ENCODE measurements at places on chromosomes 13 and 19.

- DNase-seq: no peak
These were observed 4.3 kb upstream of the ZDHHC20 start for GRCh38 chr13:21463424-21463823.

GRCh38 chr13:39602277-39602613 lies 748 bp downstream of the LHFPL6 start:
- DNase-seq: no peak

DNA sequence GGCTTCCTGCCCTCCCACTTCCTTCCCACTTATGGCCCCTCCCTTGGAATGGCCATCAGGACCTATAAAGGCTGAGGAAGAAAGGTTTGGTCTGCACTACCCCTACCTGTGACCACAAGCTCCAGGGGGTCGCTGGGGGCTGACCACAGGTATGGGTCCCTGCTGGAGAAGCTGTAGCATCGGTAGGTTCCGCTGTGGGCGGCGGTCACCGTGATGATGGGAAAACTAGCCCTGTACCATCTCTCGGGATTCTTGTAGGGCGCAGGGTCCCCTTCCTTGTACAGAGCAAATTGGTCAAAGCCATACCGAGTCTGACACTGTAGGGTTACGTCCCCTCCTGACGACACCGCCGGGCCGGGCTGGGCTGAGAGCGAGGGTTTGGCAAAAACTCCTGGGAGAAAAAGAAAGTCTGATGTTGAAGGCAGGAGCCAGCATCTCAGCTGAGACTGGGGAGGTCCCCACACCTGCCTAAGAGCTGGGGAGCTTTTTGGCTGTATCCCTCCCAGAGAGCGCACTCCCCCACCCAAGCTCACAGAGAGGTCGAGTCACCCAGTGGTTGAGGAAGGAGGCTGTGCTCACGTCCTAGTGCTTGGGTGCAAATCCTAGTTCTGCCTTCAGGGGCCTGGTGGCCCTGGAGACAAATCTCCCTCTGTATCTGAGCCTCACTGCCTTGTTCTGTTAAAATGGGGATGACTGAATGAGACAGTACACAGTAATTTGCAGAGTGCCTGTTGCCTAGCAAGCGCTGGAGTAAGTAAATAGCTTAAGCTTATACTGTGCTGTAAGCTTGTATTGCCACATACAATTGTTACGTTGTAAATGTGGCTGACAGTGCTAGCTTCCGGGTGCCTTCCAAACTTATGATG lies 10.4 kb downstream of the GP6 start:
- no peak for DNase-seq

DNA sequence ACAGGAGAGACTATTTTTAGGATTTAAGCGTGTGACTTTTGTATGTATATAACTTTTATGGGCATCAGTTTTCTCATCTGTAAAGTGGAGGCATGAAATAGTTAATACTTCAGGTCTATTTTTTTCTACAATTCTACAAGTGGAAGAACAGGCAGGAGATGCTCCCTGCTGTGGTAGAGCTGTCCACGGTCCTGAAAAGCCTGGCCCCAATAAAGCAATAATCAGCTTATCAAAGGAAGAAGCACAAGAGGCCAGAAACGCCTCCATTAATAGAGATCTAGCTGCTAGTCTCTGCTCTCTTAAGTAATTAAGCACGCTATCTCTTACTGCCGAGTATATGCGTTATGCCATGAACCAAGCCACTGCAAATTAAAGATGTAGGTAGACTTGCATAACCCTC lies 28.0 kb upstream of the WASF3 start:
- DNase-seq: peak; percentile 3

DNA sequence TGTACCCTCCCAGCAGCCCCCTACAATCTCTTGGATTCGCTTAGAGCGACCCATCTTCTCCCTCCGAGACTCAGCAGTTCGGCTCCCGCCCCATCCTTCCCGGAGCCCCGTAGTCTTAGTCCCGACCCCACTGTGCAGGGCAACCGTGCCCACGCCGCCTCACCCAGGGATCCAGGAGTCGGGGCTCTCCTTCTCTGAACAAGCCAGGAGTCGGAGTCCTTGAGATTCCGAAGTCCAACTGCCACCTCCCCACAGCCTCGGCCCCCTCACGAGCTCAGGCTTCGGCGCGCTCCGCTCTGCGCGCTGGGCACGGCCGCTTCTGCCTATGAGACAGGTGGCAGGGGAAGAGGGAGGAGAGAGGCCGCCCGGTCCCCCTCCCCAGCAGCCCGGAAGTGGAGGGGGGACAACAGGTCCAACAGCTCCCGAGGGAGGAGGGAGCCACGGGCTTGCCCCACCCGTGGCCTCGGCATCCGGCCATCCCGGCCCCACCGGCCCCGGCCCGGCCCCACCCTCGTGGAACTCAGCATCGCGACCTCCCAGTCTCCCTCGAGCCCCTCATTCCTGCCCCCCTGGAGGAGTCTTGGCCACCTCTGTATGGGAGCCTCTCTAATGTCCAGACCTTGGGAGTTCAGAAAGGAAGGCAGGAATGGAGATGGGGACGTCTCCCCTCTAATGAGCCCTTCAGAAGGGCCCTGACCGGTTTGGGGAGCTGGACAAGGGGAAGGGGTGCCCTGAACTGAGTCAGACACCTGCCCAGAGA lies at the start of gene PHLDB3:
Gene PHLDB3, minus strand, starts transcription at position 321 of the 760 bp plus-strand sequence. CDS start 628 bp downstream, outside the sequence.
- DNase-seq: no peak

DNA sequence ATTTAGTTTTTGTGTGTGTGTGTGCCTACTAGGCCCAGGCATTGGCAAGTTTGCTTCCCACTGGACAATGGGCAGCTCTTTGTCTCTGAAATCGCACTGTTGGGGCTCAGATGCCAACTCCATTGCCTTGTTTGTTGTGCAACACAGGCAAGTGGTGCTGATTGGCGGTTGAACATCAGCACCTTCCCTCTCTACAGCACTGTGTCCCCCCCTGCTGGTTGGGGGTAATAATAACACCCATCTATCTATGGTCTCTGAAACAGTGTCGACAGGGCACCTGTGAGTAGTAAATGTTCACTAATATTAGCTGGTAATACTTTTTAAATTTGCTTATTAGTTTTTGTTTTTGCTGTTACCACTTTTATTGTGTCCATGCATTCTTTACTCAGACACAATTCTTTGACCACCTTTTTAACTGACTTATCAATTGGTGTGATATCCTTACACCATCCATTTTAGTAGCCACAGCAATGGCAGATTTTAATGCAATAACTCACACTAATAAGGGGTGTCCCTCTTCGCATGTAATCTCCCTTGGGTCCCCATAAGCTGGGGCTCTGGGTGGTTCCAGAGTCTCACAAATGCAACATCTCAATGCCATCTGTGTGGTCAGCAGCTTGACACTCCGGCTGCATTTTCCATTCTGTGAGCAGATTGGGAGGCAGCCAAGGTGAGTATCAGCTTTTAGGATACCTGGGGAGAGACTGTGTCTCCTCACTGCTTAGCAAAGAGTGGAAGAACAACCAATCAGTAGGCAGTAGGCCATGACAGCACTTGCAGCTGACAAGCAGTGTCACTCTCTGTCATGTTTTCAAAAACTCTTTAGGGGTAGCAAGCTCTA lies 47.7 kb upstream of the UQCRFS1 start:
- DNase-seq: peak; percentile 33

- no peak for DNase-seq
These were observed 5.2 kb downstream of the TRIP10 start for GRCh38 chr19:6744381-6745301.

GRCh38 chr13:42266473-42266872 lies 5.5 kb upstream of the AKAP11 start:
- DNase-seq: no peak

DNA sequence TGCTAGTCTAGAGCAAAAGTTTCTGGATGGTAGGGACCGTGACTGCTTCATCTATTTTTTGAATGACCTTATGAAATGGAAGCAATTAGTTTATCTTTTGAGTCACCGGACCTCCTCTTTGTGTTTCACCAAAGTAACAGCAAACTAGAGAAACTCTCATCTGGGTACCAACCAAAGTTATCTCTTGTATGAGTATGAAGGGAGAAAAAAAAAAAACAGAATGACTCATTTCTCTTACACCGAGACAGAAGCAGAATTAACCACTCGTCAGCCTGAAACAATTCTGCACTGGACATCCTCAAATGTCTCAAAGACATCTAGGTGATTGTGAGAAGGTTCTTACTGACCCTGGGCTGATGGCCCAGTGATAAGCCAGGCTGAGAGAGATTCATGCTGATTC lies 18.3 kb downstream of the ZNF100 start:
- DNase-seq: no peak
